ENCODE measurements at places on chromosomes 16 and 17.
A peak's percentile ranks its signal among the peaks of the same experiment; 100 is the strongest.

DNA sequence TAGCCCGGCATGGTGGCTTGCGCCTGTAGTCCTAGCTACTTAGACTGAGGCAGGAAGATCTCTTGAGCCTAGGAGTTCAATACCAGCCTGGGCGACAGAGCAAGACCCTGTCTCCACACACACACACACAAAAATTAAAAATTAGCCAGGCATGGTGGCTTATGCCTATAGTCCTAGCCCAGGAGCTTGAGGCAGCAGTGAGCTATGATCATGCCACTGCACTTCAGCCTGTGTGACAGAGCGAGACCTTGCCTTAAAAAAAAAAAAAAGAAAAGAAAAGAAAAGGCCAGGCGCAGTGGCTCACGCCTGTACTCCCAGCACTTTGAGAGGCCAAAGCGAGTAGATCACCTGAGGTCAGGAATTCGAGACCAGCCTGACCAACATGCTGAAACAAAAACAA, 23.9 kb downstream of the C17orf75 start:
- no peak for DNase-seq

- peak; percentile 51 for DNase-seq
Observed at GRCh38 chr16:1069154-1069553, 3.4 kb upstream of the SSTR5 start.

DNA sequence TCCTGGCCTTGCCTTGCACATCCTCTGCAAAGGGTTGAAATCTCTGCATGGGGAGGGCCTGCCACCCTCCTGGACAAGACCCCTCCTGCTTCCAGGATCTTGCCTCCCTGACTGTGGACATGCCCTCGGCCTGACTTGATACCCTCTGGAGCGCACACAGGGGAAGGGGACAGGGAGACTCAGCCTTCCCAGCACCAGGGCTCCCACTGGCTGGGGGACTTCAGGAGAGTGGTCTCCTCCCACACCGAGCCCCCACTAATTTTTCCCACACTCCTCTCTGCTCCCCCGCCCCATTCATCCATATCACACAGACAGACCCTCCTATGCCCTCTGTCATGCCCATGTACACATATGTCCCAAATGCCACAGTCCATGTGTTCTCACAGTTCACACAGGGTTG, 14.3 kb downstream of the SGCA start:
- DNase-seq = no peak

DNA sequence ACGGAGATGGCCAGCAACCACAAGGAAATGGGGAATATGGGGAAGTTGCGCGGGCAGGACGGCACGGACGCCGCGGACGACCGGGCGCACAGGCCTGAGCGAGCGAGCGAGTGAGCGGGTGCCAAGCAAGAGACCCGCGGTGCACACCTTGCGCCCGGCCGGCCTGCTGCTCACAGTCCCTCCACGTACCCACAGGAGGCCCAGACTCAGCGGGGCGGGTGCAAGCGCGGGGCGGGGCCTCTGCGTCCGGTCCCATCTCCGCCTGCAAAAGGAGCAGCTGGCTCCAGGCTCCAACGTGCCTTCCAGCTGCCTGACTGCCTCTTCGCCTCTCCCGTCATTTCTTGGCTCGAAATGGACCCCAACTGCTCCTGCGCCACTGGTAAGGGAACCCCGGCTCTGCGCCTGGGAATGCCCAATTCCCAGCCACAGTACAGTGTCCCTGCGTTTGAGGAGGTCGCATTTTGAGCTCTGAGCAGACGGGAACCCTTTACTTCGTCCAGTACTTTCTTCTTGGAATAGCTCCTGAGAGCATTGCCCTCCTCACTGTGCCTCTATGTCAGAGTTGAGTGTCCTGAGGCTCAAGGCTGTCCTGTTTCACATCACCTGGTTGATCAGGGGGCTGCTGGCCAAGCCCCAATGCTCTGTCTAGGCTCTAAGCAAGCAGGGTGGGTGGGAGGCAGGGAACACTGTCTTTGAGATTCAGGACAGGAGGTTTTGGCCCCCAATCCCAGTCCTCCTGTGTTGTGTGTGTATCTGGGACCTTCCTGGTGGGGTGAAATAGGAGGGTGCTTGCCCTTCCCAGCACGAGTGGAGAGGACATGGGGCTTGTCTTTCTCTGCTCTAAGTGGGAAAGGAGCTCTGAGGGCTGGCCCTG, 8.1 kb upstream of the MT1E start:
- peak; percentile 66 for DNase-seq

DNA sequence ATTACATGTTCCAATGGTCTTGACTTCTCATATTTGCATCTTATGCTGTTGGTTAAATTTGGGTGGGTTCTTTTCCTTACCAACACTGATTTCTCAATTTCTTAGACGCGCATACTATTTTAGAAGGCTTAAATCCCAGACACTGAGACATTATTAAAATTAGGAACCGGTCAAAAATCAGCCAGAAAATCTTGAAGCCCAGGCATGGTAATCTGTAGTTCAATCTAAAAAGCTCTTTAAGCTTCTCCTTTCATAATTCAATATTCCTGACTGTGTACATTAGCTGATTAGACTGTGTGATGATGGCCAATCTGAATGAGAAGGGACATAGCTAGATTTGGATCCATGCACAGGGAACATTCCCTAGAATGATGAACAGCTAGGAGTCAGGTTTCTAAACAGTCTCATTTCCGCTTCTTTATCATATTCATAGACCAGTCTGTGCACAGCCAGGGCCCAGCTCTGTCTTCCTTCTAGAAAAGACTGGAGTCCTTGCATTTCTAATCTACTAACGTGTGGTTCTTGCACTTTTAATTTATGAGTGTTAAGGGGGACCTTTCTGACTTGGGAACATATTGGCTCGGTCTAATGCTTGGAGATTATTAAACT, 189.3 kb downstream of the AATF start:
- no peak for DNase-seq

DNA sequence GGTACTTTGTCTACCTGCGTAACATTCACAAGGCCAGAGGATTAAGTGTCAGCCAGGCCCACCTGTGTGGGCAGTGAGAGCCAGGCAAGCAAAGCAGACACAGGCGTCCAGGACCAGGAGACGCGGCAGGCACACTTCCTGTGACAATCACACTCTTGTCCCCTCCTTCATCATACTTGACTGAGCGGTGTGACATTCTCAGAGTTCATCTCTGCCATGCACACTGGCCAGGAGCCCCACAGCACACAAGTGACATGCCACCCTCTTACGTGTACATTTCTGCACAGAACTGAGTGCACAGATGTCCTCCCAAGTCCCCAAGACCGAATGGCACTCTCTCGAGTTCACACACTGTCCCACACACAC, 8.7 kb downstream of the PPP1R9B start:
- no peak for DNase-seq

DNA sequence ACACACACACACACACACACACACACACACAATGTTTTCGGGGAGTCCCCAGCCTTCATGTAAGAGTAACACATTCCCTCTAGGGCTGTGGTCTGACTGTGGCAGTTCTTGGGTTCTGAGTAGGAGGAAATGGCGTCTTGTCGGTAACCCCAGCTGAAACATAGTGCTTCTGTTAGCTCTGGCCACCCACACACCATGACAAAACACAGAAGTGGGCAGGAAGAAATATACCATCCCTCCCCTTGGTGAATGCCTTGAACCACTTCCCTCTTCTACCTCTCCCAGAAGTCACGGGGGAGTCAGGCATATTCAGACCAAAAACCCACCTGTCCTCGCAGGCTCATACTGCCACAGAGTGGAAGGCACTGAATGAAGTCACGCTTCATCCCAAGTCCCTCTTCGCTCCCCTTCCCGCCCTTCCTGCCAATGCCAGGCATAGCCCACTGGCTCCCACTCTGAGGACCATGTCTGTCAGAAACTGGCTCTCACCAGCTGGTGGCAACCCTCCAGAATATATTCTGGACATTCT, 11.5 kb downstream of the SLC35B1 start:
- DNase-seq = no peak

DNA sequence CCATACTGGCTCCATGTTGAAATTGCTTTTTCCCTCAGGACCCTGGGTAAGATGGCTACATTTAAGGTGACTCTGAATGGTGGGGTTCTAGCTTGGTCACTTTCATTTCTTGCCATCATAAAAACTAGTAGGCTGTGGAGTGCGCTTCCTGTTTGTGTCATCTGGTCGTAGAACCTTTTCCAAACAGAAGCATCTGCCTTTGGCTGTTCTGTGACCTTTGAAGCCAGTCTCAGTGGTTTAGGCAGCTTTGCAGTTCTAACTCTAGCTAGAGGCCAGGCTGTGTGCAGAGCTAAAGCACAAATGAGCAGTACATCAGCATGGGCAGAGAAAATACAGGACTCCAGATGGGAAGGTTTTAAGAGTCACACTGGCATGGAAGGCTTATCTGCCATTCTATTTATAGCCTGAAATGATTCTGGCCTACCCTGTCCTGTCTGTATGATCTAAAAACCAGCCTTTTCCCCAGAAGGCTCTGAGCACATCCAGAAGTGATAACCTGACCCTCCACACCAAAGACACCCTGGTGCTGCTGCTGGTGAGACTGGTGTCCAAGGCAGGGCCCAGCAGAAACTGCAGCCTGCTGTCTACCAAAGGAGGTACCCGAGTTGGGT, 8.6 kb downstream of the ESRP2 start:
- DNase-seq = no peak

DNA sequence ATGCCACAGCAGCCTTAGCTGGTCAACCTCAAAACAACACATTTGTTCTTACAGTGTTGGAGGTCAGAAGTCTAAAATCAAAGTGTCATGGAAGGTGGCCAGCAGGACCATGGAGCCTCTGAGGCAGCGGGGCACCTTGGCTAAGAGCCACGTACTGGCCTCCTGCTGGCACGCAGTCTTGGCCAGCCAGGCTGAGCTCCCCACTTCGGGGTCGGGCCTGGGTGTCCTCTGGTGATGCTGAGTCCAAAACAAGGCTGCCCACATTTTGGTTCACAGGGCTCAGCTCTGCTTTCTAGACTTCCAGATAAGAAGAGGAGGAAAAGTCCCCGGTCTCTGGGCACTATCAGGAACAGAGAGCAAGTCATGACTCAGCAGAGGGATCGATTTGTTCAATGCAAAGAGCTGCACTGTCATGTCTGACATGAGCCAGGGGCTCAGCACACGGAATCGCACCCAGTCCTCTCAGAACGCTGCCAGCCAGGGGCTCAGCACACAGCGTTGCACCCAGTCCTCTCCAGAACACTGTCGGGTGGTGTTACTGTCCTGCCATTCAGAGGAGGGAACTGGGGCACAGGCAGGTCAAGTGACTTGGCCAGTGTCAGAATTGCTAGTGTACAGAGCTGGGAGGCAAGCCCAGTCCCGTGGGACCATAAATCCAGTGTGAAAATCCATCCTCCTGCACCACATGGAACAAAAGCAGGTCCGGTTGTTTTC, 2.5 kb downstream of the LGALS9 start:
- DNase-seq = no peak

DNA sequence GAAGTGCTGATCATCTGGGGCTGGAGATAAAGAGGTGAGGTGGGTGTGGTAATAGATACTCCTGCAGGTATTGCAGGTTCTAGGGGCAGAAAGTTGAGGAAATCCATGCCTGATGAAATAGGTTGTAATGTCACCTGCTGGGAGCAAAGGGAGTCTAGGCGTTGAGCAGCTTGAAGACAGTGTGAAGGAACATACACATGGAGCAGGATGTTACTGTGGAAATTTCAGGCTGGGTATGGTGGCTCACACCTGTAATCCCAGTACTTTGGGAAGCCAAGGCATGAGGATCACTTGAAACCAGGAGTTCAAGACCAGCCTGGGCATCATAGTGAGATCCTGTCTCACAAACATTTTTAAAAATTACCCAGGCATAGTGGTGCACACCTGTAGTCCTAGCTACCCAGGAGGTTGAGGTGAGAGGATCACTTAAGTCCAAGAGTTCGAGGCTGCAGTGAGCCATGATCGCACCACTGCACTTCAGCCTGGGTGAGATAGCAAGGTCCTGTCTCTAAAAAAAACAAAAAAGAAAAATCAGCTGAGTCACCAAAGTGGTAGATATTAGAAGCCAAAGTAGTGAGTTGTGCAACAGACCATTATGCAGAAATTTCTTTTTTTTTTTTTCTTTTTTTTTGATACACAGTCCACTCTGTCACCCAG, 9.1 kb upstream of the CRYBA1 start:
- DNase-seq = no peak

- peak; percentile 32 for DNase-seq
Observed at GRCh38 chr16:81831722-81832126, 52.6 kb downstream of the PLCG2 start.

DNA sequence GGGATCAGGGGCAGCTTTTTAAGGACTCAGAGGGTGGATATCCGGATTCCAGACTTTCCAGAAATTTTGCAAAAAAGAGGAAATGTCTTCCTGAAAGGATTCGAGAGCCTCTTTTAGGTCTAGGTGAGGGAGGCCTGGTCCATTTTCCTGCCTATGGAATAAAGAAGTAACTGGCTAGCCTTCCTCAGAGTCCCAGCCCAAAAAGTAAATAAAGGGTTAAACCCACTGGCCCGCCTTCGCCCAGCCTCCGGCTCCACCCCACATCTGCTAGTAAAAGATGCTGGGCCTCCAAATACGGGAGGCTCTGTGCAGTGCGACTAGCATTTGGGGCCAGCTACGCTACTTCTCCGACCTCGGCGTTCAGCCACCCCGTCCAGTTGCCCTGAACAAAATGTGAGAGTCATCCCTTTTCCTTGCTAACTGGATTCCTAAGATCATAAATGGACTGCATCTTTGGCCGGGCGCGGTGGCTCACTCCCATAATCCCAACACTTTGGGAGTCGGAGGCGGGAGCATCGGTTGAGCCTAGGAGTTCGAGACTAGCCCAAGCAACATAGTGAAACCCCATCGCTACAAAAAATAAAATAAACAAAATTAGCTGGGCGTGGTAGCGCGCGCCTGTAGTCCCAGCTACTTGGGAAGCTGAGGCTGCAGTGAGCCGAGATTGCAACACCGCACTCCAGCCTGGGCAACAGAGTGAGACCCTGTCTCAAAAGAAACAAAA, 824 bp upstream of the MPP2 start:
- DNase-seq = peak; percentile 66

- no peak for DNase-seq
Observed at GRCh38 chr17:21528031-21528695, 152.0 kb downstream of the KCNJ12 start.

- DNase-seq = no peak
Observed at GRCh38 chr16:89261691-89262563, 44.4 kb downstream of the ZNF778 start.

- no peak for DNase-seq
Observed at GRCh38 chr17:2238432-2239169, 65.0 kb downstream of the SMG6 start.

- DNase-seq = no peak
Observed at GRCh38 chr17:32529604-32530003, 42.8 kb downstream of the CDK5R1 start.

- DNase-seq = no peak
Observed at GRCh38 chr16:77439106-77439505, 4.3 kb upstream of the ADAMTS18 start.

DNA sequence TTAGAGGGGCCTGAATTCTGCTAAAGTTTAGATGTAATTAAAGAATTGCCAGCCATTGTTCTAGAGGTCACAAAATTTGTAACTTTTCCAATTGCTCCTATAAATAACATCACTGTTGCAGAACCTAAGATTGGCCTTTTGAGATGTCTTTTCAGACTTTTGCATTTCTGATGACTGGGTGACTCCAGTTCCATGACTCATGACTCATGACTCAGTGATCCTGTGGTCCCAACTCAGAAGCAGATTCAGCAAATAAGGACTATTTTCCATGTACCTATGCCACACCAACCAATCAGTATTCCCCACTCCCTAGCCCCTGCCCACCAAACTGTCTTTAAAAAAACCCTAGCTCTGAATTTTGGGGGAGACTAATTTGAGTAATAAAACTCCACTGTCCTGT, 740.9 kb downstream of the CDH8 start:
- no peak for DNase-seq
